Lung microvascular endothelial cell (primary cell): ENCODE measurements at places on chromosomes 4 and X.

DNA sequence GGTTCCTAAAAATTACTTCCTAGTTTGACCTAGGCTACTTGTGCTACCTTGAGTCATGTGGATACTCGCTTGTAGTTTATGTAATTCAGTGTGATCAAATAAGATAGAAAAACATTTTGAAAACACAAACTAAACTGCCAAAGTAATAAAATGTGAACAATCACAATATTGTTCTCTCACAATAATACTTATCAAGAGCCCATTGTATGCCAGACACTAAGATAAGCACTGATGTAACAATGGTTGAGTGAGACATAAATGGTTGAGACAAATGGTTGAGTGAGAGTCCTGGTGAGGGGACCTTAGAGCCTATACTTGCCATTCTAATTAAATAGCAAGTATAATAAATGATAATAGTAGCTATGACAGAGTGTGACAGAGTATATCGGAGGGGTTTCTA, 41.7 kb downstream of the RFC1 start:
- no peak for DNase-seq

GRCh38 chr4:1595789-1596325, 88.3 kb downstream of the FAM53A start:
- DNase-seq = no peak

GRCh38 chr4:110183643-110184042, 14.8 kb downstream of the ELOVL6 start:
- DNase-seq = no peak

DNA sequence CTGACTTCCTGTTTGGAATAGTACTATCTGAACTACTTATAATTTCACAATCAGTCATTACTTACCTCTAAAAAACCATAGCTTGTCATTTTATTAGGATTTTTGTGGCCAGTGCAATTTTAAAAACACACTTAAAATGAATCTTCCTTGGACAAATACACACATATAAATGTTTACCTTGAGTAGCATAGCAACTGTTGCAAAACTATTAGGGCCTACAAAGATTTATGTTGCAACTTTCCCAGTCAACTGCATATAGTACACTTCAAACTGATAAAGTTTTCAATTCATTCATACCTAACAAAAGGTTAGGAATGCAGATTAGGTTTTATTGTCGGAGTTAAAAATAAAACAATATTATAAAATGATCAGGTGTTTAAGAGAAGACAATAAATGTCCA, 193.0 kb downstream of the PDGFC start:
- DNase-seq = peak; percentile 43

- no peak for DNase-seq
Measured at GRCh38 chr4:86451560-86452330, 91.9 kb upstream of the MAPK10 start.

- DNase-seq = peak; percentile 8
Measured at GRCh38 chr4:84878546-84878945, 87.9 kb downstream of the WDFY3 start.
